ENCODE measurements at places on chromosomes 7 and 10. TPM values are rescaled to one million over a fixed set of nuclear protein-coding genes. Genes with fewer than 3 reads are reported as not detected.

SMARCD3 gene
- 41.8 TPM for total RNA-seq

- H3K36me3 ChIP-seq, result no peaks in the 10 kb centered on the region
- H3K4me3 ChIP-seq, result no peak overlapping the region
- no peak overlapping the region for H3K27ac ChIP-seq
- H3K4me1 ChIP-seq, result no peaks in the 10 kb centered on the region
- H3K27me3 ChIP-seq, result no peaks in the 10 kb centered on the region
Measured at GRCh38 chr10:16644146-16644545, 122.5 kb upstream of the C1QL3 start.

DNA sequence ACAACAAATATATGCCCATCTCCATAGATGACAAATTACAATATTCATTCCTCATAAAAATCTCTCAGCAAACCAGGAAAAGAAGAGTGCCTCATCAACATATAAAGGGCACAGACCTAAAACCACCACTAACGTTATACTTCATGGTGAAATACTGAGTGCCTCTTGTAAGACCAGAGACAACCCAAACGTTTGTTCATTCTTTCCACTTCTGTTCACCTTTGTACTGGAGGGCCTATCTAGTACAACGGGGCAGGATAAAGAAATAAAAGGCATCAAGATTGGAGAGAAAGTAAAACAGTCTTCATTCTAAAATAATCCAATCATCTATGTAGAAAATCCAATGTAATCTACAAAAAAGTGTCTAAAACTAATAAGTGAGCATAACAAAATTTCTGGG lies 79.1 kb downstream of the LARP4B start:
- H3K27ac ChIP-seq, result no peak overlapping the region
- H3K36me3 ChIP-seq, result no peaks in the 10 kb centered on the region
- no peaks in the 10 kb centered on the region for H3K27me3 ChIP-seq
- DNase-seq, result no peak

CD36 gene
- total RNA-seq, result 375 TPM

GRCh38 chr7:99621271-99621670 lies 4.5 kb downstream of the ZSCAN25 start:
- no peaks in the 10 kb centered on the region for H3K36me3 ChIP-seq
- no peak overlapping the region for H3K4me3 ChIP-seq
- DNase-seq, result no peak
- peaks cover 16% of the 10 kb centered on the region for H3K4me1 ChIP-seq
- H3K27ac ChIP-seq, result no peak overlapping the region

- peaks cover 3% of the 10 kb centered on the region for H3K27me3 ChIP-seq
- H3K4me3 ChIP-seq, result no peak overlapping the region
- no peak for DNase-seq
- no peak overlapping the region for H3K27ac ChIP-seq
- no peaks in the 10 kb centered on the region for H3K36me3 ChIP-seq
Measured at GRCh38 chr10:17445400-17445998, 8.9 kb downstream of the ST8SIA6 start.
